ENCODE measurements at places on chromosomes 7 and 10. TPM values are rescaled to one million over a fixed set of nuclear protein-coding genes. Genes with fewer than 3 reads are reported as not detected.

TWIST1 gene
- 41.6 TPM for total RNA-seq

DNA sequence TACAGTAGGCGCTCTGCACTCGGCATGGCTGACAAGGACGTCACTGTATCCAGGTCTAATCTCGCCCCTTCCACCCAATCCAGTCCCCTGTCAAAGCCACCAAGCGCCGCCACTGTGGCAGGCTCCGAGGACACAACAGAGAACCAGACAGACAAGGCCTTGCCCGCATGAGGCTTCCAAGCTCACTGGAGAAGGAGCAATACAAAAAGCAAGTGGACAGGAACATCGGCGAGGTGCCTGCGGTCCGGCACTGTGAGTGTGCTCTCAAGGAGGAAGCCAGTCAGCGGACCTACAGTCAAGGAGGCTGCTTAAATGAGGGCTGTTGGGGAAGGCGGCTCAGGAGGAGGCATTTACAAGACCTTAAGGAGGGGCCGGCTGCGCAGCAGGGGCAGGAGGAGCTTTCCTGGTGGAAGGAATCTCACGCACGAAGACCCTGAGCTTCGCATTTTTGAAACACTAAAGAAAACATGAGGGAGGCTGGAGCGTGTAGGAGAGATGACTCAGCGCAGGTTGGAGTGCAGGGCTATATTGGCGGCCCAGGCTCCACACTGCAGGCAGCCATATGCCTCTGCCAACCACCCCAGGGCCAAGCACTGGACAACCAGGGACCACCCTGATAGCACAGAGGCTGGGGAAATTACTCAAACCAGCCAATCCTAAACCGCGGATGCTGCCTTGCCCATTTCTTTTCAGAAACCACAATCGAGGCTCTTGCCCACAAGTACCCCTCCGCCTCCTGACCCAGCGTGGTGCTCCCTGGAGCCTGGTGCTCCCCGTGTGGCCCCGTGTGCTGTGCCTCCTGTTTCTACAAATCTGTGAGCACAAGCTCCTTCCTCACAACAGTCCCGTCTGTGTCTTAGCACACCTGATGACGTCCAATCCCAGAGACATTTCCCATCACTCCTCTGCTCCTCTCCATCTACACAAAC is 28.9 kb downstream of the GNA12 start:
- H3K36me3 ChIP-seq, result no peaks in the 10 kb centered on the region
- H3K4me1 ChIP-seq, result peaks cover 20% of the 10 kb centered on the region
- H3K27me3 ChIP-seq, result no peaks in the 10 kb centered on the region
- H3K4me3 ChIP-seq, result no peak overlapping the region
- DNase-seq, result no peak

GRCh38 chr7:1531979-1532455 is 1.5 kb downstream of the MAFK start:
- H3K4me3 ChIP-seq, result peak overlapping the region; percentile 52
- H3K36me3 ChIP-seq, result no peaks in the 10 kb centered on the region
- peak overlapping the region; percentile 41 for H3K27ac ChIP-seq
- H3K27me3 ChIP-seq, result no peaks in the 10 kb centered on the region
- H3K4me1 ChIP-seq, result peaks cover 38% of the 10 kb centered on the region

DNA sequence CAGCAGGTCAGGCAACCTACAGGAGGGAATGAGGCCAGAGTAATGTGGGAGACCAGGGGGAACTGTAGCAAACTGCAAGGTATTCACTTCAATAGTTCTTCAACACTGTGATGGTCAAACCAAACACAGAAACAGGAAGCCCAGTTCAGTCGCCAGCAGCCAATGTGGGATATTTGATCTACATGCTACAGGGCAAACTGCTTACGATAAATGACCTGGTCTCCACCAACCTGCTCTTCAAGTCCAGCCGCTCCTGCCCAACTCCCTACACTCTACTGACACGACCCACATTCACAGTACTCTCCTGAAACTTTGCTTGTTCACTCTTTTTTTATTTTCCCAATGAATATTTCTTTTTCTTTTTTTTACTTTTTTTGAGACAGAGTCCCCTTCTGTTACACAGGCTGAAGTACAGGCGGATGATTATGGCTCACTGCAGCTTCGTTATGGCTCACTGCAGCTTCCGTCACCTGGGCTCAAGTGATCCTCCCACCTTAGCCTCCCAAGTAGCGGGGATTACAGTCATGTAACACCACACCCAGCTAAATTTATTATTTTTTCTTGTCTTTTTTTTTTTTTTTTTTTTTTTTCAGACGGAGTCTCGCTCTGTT is 42.1 kb downstream of the MDH2 start:
- no peaks in the 10 kb centered on the region for H3K36me3 ChIP-seq
- H3K27ac ChIP-seq, result no peak overlapping the region
- H3K4me3 ChIP-seq, result no peak overlapping the region
- no peaks in the 10 kb centered on the region for H3K27me3 ChIP-seq
- H3K4me1 ChIP-seq, result no peaks in the 10 kb centered on the region

- no peaks in the 10 kb centered on the region for H3K36me3 ChIP-seq
- no peak overlapping the region for H3K27ac ChIP-seq
- no peak for DNase-seq
- H3K4me1 ChIP-seq, result no peaks in the 10 kb centered on the region
Observed at GRCh38 chr7:147265528-147265927, 1148.9 kb downstream of the CNTNAP2 start.

- H3K4me3 ChIP-seq, result no peak overlapping the region
- no peaks in the 10 kb centered on the region for H3K4me1 ChIP-seq
- no peaks in the 10 kb centered on the region for H3K36me3 ChIP-seq
- peaks cover 63% of the 10 kb centered on the region for H3K27me3 ChIP-seq
Observed at GRCh38 chr10:116182426-116182825, 90.6 kb downstream of the GFRA1 start.

DNA sequence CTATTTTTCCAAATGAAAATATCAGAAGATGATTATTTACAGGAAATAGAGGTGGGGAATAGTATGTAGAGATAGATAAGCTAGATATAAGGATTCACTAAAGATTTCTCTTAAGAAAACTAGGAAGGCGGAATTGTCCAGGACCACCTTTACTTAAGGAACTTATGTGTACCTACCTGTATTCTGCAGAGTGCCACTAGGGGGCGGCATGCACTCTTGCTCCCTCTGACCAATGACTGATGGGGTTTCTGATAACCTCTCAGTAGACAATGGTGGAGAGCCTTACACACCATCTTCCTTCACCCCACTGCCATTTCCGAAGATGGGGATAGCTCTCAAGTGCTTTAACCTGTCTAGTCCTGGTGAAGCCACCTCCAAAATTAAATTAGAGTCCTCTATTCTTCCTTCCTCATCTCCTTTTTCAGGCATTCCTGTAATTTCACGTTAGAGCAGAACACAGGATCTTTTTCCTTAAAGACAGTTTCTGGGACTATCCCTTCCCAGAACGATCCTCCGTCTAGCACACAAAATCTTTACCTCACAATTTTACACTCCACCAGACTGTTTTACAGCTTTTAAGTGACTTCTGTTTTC is 453.1 kb downstream of the SORCS1 start:
- H3K27me3 ChIP-seq, result no peaks in the 10 kb centered on the region
- H3K4me3 ChIP-seq, result no peak overlapping the region
- no peaks in the 10 kb centered on the region for H3K36me3 ChIP-seq
- H3K4me1 ChIP-seq, result no peaks in the 10 kb centered on the region
- DNase-seq, result peak; percentile 70

GRCh38 chr10:3595736-3596135 is 189.3 kb downstream of the KLF6 start:
- no peak overlapping the region for H3K4me3 ChIP-seq
- no peaks in the 10 kb centered on the region for H3K36me3 ChIP-seq
- no peaks in the 10 kb centered on the region for H3K4me1 ChIP-seq
- H3K27ac ChIP-seq, result no peak overlapping the region
- H3K27me3 ChIP-seq, result no peaks in the 10 kb centered on the region

All from A673 (cell line).